ENCODE measurements at places on chromosomes 4 and X.

DNA sequence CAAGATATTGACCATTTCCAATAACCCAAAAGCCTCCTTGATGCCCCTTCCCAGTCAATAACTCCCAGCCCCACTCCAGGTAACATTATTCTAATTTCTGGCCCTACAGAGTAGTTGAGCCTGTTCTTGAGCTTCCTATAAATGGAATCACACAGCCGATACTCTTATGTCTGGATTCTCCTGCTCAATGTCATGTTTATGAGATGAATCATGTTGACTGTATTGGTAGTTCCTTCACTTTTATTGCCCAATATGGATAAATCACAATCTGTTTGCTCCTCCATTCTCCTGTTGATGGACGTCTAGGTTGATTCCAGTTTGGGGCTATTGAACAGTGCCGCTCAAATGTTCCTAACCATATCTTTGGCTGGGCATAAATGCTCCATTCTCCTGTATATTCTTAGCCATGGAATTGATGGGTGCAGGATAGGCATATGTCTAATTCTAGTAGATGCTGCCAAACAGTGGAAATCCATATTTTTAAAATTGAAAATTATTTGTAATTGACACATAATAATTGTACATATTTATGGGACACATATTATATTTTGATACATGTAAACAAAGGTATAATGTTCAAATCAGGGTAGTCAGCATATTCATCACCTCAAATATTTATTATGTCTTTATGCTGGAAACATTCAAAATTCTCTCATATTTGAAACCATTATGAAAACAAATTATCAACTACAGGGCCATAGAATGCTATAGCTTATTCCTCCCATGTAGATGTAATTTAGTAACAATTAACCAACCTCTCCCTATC, 40.5 kb upstream of the SLC2A9 start:
- no peak for DNase-seq

GRCh38 chr4:185144601-185145240, 1.7 kb downstream of the SLC25A4 start:
- no peak for DNase-seq

GRCh38 chr4:3252831-3253641, 4.1 kb downstream of the MSANTD1 start:
- no peak for DNase-seq

GRCh38 chr4:78483811-78484210, 67.8 kb upstream of the ANXA3 start:
- DNase-seq, result no peak

DNA sequence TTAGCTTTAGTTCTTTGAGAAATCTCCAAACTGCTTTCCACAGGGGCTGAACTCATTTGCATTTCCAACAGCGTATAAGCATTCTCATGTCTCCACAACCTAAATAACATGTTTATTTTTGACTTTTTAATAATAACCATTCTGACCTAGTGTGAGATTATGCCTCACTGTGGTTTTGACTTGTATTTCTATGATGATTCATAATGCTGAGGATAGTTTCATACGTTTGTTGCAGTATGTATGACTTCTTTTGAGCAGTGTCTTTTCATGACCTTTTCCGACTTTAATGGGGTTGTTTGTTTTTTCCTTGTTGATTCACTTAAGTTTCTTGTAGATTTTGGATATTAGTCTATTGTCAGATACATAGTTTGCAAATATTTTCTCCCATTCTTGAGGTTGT, 1833.0 kb upstream of the PCDH10 start:
- no peak for DNase-seq

- no peak for DNase-seq
These were observed 238.9 kb downstream of the HS3ST1 start for GRCh38 chr4:11189756-11190155.

DNA sequence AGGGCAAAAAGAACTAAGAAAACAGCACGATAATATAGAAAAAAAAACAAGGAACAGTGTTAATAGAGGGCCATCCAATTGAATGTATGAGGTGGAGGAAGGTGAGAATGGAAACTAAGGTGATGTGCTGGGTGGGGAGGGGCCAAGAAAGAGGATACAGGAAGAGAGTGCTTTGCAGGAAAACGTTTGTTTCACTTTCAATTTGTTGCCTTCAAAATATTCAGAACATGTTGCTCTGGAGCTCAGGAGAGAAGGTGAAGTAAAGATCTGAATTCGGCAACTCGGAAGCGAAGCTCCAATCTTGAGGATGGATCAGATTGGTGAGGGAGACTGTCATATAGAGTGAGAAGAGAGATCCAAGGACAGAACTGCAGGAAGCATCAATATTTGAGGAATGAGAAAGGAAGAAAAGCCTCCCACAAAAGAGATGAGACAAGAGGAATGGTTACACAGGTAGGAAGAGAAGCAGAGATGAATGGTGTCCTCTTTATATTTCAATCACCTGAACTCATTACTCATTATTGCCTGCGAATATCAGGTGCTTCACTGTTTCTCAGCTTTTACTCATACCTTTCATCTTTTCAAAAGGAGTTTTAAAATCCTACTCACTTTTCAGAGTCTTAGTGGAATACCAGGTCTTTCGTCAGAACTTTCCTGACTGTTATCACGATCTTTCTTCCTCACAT, 14.7 kb upstream of the SEC24D start:
- DNase-seq, result no peak

- no peak for DNase-seq
These were observed 27.2 kb downstream of the TAPT1 start for GRCh38 chr4:16199093-16199492.

GRCh38 chr4:141845901-141846300, 209.5 kb downstream of the IL15 start:
- no peak for DNase-seq

DNA sequence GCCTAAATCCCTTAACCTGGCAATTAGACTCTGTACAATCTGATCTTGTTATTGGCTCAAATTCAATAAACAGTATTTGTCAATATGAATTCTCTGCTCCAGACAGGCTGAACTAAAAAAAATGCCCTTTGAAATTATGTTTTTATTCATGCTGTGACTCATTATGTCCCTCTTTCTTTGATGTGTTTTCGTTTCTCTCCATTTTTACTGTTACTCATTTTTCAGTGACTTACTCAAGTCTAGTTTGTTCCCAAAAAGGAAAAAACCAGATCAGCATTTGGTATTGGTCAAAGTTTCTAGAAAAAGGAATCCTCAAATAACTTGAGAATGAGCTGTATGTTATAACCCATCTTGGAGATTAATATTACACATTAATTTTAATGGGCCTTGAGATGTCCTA, 40.4 kb downstream of the UNC5C start:
- DNase-seq, result no peak

DNA sequence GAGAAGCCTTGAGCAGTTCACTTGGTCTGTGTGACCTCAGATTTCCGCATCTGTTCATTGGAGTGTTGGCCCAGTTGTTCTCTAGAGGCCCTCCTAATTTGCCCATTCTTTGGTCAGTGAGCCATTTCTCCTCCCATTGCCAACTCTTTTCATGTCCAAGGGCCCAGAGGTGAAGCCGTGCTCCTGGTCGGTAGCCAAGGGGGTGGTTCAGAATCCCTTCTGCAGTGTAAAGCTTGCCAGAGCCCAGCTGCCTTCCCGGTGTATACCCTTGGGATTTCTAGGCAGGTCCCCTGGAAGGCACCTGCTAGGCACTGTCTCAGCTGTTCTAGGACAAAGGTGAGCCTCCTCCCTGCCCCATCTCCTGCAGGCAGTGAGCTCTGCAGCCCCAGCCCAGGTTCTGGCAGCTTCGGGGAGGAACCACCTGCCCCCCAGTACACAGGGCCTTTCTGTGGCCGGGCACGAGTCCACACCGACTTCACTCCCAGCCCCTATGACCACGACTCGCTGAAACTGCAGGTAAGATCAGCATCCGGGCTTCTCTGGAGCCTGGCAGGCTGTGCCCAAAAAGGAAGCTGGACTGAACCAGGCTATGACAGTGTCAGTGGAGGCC, 12.3 kb downstream of the SASH3 start:
- no peak for DNase-seq

DNA sequence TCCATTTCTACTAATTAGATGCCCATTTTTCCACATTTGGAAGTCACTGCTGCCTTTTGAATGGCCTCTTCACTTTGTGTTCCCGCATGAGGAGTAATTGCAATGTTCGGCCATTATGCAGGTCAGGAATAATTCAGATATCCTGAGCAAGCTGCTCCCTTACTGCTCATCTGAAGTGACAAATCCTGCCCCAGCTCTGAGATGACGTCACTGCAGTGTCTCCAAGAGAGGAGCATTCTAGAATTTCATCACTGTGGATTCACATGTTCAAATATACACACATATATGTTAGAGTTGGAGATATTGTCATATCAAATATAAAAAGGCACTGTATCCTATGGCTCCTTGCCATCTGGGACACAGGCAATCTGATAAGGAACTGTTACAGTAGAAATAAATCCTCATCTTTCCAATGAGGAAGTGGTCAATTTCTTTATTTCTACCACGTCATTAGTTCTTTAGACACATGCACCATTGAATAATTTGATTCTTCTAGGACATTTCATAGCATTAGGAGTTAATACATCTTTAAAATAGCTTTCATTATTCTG, 706.9 kb upstream of the TENM3 start:
- no peak for DNase-seq

- no peak for DNase-seq
These were observed 818 bp downstream of the RAI2 start for GRCh38 chrX:17860179-17860780.

GRCh38 chr4:148874331-148874730, 432.1 kb upstream of the NR3C2 start:
- DNase-seq, result no peak

GRCh38 chrX:16212436-16212835, 45.2 kb downstream of the MAGEB17 start:
- DNase-seq, result no peak

DNA sequence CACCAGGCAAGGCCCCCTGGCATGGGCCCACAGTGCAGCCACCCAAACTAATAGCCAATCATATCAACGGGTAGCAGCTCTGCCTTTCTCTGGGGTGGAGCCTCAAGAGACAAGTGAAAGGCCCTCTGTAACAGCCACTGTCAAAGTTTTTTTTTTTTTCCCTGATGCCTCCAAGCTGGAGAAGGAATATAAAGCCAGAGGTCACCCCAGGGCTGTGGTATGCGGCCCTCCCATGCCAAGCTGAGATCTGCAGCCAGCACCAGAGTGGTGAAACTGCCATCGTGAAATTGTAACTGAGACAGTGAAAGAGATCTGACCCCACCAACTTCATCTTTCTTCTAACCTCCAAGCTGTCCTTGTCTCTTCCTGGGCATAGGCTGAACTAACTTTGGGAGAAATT, 407.0 kb downstream of the KLHL4 start:
- DNase-seq, result no peak

DNA sequence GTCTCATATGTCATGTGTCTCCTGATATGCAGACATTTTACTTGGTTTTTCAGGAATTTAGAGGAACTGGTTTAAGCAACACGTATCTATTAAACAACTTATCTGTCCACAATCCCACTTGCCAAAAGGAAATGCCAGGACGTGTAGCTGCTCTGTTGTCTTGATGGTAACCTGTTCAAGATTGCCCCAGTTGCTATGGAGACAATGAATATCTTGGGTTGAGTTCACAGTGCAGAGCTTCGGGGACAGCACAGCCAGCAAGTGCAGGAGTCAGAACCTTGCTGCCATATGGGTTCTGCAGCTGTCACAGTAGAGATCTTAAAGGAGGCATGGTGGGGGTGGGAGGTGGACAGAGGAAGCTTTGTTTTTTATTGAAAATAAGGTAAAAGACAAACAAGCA, 28.7 kb upstream of the FAM9B start:
- DNase-seq, result no peak

- no peak for DNase-seq
These were observed 5.1 kb upstream of the CXCL8 start for GRCh38 chr4:73735231-73735630.

GRCh38 chr4:110587666-110588285, 35.1 kb downstream of the PITX2 start:
- no peak for DNase-seq

DNA sequence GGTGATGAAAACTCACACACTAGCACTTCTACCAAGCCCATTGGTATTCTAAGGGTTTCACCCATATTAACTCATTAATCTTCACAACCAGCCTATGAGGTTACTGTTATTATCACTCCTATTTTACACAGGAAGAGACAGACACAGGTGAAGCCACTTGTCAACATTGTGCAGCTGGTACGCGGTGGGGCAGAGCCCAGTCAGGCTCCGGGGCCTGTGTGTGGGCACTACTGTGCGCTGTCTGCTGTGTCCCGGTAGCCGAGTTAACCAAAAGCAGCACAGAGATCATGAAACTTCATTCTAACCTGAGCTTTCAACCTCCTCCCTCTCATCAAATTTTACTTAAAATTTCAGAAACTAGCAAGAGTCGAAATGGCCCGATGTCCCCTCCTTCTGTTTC, 111.3 kb downstream of the PHKA2 start:
- DNase-seq, result no peak

GRCh38 chr4:183342541-183343533, 20.6 kb upstream of the CLDN24 start:
- peak; percentile 39 for DNase-seq

DNA sequence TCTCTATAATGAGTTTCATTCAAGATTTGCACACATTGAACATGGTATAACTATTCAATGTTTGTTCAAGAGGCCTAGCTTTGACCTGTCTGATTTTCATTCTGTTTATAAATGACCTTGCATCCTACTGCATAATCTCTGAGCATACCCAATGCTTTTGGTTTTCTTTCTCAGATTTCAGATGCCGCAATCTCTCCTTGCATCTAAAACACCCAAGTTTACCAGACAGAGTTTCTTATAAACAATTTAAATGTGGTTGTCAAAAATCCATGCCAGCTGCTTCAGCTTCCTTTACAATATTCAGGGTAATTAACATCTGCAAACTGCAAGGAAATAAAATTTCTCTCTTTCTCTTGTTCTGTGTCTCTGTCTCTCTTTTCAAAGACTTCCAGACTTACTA, 123.0 kb upstream of the PCDH18 start:
- DNase-seq, result no peak

DNA sequence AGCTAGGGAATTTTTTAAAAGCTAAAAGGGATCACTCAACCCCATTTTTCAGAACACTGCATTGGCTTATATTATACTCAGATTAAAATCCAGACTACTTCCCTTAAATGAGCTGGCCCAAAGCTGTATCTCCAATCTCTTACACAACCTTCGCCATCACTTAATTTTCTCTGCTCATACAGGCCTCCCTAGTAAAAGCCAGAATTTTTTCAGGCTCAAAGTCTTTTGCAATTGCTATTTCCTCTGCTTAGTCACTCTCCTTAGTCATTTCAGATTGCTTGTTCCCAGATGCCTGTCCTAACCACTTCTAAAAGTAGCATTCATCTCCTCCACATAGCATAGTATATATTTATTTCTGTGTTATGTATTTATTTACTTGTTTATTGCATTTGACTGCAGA, 1587.9 kb upstream of the ADGRL3 start:
- DNase-seq, result no peak

Measured in activated naive CD4-positive, alpha-beta T cell treated with anti-CD3 and anti-CD28 coated beads, Interleukin-2, amount 50 U/mL, for 72 hours (primary cell).